Breast epithelium (tissue), 4 donors: ENCODE measurements at places on chromosomes 6 and 20.
A peak's percentile ranks its signal among the peaks of the same experiment; 100 is the strongest.

DNA sequence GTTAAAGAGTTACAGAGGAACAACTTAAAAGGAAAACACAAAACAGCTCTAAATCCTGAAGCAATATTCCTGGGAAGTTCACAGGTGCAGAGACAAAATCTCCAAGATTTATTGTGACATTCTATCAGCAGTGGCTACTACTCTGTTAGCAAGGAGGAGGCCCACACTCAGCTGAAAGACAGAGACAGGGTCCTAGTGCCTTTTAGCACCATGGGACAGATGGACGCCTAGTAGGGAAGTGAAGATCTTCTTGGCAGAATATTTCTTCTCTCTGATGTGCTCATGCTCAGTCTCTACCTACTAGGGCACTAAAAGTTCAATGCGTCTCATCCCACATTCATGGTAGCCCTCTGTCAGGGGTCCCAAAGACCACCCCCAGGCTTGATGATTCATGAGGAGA, 133.4 kb downstream of the LAMP5 start:
- no peak for DNase-seq

GRCh38 chr6:21601339-21601923, 7.9 kb downstream of the SOX4 start:
- no peak for DNase-seq

- DNase-seq: no peak
Observed at GRCh38 chr20:40860487-40860902, 168.1 kb upstream of the TOP1 start.

- DNase-seq: no peak
Observed at GRCh38 chr6:168574699-168575195, 133.8 kb downstream of the SMOC2 start.

DNA sequence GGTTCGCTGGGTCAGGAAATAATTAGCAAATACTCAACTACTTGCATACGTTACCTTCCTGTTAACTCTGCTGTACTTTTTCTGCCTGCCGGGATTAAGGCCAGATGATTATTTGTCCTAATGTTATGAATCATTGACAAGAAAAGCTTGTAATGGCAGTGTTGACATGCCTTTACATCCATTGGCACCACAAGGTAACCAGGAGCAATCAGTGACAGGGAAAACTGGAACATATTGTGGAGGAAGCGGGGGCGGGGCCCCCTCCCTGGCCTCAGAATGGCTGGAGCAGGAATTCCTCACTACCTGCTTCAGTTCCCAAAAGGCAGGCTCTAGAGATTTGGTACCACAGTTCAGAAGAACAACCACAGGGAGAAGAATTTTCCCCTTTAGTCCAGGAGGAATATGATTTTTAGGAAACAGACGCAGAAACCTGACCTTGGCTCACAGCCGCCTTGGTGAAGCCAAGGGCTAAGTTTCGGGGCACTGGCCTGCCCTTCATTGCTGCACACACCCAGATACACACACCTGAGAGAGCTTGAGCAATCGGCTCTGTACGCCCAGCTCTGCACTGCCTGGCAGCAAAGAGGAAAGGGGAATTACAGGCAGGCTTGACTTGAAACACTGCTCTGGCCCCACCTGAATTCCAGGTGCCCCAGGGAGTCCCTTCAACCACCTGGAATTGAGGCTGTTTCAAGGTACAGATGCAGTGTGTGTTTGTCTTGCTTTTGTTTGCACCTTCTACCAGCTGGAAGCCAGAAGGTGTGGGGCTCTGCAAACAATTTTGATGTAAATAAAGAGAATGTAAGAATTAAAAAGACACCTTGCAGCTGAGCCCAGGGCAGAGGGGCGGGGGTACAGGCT, 89.8 kb downstream of the MYB start:
- peak; percentile 60 for DNase-seq

GRCh38 chr20:52001999-52002666, 189.4 kb downstream of the ZFP64 start:
- no peak for DNase-seq

DNA sequence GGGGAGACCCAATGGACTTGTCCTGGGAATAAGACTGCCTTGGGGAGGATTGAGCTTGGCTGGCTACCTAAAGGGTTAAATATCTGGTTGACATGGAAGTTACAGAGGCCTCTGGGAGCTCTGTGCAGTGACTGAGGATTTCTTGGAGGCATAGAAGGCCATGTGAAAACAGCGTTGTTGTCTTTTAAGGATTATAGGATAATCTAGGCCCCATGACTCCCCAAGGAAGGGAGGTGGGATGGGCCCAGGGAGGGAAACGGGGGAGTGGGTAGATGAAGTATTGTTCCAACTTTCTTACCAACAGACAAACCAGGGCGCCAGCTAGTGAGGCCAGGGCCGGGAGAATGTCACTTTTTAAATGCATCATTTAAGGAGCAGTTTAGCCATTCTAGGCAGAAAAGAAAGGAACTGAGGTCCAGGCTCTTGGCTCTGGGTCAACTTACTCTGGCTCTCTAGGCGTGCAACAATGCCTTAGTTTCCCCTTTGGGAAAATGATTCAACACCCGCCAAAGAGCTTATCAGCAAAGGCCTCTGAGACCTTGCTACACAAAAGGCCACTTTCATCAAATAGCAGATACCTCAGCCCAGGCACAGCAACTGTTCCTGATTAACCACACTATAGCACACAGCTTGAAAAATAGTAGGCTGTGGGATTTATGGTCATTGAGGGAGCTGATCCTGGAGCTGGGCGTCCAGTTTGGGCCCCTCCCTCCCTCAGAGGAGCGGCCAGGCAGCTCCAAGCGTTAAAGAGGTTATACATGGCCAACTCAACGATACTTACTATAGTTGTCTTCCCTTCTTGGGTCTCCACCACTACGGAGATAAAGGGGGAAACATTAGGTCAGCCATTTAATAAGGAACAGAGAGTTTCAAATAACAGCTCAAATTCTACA, 7.0 kb downstream of the MRPS18A start:
- DNase-seq: no peak

DNA sequence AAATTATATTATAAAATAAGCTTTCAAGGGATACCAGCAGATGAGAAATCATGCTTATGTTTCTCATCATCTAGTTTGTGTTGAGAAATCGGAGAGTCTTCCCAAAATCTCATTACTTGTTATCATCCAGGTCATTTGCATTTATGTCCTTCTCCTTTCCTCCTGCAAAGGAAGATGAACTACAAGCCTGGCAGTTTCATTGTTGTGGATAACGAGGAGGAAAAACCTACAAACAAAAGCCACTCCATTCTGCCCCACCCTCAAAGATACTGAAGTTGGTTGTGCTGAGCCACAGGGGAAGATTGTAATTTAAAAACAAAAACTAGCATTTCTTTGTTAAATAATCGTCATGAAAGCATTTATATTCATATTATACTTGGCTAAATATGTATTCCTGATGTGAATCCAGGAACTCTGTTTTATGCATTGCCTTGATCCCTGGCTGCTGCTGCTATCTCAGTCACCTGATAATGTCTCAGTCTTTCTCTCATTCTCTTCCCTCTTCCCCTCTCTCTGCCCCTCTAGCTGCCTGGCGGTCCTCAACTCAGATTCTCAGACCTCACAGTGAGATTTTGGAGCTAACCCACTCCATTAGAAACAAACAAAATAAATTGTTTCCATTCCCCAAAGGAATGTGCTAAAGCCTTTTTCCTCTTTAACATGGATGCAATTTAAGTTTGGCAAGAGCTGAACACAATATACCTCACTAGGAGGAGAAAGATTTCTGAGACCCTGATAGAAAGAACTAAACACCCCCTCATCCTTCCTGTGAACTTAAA, 185.3 kb downstream of the ADAT2 start:
- no peak for DNase-seq

DNA sequence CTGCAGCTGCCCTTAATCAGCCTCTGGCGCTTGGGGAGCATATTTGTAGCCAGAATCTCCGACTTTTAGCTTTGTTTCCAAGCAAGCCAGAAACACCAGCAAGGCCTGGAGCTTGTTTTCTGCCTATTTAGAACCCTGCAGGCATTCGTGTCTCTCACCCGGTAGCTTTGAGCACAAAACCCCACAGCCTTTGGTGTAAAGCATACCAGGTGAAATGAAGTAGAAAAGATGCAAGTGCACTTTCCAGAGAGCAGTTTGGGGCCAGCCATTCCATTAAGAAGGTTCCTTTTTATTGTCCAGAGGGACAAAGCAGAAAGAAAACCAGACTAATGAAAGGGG, 736 bp downstream of the FAM217B start:
- DNase-seq: no peak

GRCh38 chr6:105790635-105791034, 295.5 kb upstream of the PRDM1 start:
- DNase-seq: no peak

DNA sequence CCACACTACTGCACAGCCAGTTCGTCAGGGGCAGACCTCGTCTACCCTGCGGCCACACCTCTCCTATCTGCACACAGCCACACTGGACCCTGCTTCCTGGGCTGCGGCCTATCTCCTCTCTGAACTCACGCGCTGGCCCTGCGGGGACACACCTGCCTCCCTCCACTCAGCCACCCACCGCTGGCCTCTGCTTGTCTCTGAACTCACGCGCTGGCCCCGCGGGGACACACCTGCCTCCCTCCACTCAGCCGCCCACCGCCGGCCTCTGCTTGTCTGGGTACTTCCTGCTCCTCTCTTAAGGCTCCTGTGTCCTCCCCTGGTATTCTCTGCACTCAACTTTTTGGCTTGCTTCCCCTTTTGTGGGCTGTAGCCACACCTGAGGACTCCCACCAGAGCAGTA, 52.3 kb downstream of the HUS1B start:
- no peak for DNase-seq

GRCh38 chr6:23503173-23503572, 622.8 kb upstream of the NRSN1 start:
- DNase-seq: no peak

DNA sequence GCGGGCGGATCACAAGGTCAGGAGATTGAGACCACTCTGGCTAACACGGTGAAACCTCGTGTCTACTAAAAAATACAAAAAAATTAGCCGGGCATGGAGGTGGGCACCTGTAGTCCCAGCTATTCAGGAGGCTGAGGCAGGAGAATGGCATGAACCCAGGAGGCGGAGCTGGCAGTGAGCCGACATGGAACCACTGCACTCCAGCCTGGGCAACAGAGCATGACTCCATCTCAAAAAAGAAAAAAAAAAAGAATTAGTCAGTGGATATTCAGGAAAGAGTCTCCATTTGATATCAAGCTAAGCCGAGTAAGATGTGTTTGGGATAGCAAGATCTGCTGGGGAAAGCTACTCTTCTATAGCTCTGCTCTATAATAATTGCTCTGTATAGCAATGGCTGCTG, 41.0 kb downstream of the MOCS1 start:
- DNase-seq: no peak

GRCh38 chr6:74574794-74575193, 631.1 kb downstream of the COL12A1 start:
- DNase-seq: no peak

GRCh38 chr6:119938752-119939151, 589.2 kb upstream of the MAN1A1 start:
- DNase-seq: no peak

- DNase-seq: no peak
Observed at GRCh38 chr6:129895692-129896091, 34.6 kb upstream of the TMEM244 start.

DNA sequence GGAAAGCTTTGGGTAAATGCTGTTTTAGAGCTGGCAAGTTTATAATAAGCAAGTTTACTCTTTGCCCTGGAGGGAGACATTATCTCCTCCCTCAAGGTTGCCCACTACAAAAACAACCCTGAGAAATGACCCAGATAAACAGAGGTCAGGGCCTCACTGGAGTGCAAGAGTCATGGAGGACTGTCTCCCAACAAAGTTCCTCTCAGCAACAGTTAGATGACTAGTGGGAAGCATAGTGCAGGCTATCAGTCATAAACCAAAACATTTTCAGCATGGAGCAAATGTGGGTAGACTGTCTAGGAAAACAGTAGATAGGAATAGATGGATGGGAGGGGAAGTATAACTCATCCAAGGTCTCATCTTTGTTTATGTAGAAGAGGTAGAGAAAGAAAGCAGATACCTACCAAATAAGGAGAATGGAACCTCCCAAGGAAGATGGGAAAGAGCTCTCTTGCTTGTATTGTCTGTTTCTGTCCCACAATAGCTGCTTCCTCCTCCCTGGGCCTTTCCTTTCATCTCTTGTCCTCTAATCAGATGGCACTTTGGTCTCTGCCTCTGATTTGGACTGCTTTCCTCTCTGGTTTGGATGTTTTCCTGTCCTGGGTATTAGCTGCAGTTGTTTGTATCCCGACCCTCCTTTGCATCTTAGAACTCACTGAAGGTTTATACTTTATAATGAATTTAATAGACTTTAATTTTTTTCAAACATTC, 95.4 kb downstream of the WASF1 start:
- DNase-seq: no peak

GRCh38 chr6:167799033-167799821, 27.5 kb upstream of the AFDN start:
- no peak for DNase-seq

DNA sequence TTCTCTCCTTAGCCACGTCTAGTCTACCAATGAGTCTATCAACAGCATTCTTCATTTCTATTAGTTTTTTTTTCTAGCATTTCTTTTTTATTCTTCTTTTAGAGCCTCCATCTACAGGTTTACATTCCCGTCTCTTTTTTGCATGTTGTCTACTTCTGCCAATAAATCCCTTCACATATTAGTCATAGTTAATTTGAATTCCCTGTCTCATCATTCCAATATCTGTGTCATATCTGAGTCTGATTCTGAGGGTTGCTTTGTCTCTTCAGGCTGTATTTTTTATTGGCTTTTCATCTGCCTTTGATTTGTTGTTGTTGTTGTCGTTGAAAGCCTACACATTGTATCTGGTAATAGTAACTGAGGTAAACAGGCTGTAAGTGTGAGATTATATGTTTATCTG, 104.6 kb downstream of the HMGCLL1 start:
- no peak for DNase-seq

GRCh38 chr6:167580619-167580911, 246.1 kb upstream of the AFDN start:
- DNase-seq: no peak
